ENCODE measurements at places on chromosomes 2 and 18.

GRCh38 chr2:196502386-196502785 is 137.1 kb upstream of the CCDC150 start:
- DNase-seq: no peak

DNA sequence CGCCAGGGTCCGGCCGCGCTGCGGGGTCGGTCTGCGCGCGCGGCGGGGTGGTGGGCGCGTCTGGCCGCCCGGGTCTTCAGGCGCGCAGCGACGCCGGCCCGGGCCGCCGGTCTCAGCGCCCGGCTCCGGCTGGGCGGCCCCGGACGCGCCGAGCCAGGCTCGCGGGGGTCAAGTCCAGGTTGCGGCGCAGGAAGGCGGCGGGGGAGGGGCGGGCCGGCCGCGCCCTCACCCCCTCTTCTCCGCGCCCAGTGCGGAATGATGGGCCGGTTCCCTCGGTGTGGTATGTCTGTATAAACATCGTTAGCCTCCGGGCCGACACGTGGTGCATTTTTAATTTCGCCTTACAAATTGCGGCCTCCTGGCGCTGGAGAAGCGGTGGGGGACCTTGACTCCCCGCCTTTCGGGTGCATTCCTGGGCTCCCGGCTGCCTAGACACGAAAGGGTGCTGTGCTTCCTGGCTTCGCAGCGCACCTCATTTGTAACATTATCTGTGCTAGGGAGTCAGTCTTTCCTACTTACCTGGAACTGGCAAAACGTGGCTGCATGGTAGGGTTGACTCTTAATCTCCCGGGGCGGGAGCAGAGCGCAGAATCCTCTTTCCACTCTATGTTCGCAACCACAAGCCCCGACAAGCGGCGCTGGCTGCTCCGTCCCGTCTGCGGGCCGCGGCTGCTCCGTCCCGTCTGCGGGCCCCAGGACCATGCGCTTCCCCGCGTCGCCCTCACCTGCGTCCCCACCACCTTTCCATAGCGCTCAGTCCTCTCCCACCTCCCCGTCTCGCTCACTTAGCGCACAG is 69.0 kb downstream of the CTAGE1 start:
- no peak for DNase-seq

DNA sequence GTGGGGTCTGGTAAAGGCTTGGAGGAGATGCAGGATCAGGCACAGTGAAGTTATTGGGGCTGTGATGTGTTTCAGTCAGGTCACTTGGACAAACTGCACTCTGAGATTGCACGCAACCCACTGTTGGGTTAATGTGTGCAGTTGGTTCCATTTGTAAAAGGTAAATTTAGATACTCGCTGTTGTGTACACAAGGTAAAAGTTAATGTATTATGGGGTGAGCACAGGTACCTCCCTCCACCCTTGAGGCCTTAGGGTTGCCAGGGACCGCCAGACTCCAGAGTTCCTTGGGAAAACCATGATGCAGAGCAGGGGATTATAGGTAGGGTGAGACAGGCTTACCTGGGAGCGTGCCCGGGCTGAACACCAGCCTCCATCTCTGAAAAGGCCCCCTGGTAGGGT is 20.1 kb downstream of the IMPA2 start:
- DNase-seq: no peak

- no peak for DNase-seq
Observed at GRCh38 chr2:165678882-165679281, 115.2 kb downstream of the GALNT3 start.

DNA sequence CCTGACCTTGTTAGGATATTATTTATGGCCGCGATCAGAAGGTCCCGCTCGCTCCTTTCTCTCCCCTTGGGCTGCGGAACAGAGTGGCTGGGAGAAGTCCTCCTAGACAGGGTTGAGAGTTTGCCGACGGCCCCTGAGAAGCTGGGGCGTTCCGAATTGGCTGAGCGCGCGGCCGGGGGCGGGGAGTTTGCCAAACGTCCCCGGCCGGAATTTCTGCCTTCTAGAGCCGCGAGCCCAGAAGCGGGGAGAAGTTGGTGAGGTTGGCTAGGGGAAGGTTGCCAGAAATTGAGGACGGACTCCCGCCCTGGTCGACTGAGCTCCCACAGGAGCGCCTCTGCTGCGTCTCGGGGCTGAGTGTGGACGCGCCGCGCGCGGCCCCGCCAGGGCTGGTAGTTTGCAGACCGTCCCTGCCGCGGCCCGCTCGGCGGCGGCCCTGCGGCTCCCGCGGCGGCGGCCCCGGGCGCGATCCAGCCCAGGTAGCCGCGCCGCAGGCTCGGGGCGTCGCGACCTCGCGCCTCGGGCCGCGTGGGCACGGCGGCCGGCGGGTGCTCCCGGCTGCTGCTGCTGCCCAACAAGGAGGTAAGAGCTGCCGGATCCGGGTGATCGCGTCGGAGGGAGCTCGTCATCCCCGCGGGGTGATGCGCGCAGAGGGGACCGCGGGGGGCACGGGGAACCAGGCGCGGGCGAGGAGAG is 134.0 kb upstream of the MGAT5 start:
- peak; percentile 62 for DNase-seq

GRCh38 chr2:128726236-128726635 is 407.6 kb upstream of the HS6ST1 start:
- no peak for DNase-seq

DNA sequence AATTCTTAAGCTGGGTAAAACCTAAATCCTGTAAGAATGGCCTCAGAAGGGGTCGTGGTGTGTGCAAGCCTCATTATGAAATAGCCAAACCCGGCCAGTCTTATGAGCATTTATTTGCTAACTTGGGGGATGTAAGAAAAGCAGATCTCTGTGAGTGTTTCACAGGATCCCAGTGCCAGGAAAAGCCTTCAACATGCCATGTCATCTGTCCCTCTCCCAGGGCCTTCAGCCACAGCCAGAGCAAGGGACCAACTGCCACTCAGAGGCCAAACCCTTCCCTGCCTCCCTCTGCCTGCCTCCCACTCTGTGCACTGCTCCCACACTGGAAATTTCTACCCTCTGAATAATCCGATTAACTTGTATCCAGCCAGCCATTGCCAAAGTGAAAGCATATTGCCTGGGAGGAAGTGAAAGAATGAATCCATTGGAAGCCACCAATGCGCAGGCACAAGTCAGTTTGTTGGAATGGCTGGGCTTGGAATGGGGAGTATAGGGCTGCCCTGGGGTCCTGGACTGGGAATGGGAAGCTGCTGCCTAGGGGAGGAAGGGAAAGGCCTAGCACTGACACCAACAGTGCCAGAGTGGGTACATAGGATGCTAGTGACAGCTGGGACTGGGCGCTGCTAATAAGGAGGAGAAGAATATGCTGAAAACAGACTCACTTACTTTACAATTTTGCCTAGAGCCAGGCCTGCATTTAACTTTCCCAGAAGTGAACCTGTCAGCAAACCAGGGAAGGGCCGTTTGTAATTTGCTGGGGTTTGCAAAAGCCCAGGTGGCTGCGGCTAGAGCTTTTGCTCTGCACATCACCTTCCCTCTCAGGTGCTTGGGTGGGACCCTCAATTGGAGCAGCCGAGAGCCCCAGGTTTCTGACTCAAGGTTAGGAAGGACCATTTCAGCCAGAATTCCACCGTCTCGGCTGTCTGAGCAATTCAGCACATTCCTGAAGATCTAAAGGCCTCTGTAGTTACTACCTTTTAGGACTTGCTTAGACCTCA is 146.6 kb upstream of the NCK2 start:
- no peak for DNase-seq

DNA sequence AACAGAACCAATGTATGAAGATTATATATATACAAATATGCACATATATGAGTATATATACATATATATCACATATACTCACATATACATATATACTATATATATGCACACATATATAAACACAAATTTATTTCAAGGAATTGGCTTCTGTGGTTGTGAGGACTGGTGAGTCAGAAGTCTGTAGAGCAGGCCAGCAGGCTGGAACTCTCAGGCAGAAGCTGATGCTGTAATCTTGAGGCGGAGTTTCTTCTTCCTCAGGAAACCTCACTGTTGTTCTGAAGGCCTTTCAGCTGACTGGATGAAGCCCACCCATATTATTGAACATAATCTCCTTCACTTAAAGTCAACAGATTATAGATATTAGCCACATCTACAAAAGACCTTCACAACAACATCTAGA is 143.9 kb upstream of the CREB1 start:
- DNase-seq: no peak

DNA sequence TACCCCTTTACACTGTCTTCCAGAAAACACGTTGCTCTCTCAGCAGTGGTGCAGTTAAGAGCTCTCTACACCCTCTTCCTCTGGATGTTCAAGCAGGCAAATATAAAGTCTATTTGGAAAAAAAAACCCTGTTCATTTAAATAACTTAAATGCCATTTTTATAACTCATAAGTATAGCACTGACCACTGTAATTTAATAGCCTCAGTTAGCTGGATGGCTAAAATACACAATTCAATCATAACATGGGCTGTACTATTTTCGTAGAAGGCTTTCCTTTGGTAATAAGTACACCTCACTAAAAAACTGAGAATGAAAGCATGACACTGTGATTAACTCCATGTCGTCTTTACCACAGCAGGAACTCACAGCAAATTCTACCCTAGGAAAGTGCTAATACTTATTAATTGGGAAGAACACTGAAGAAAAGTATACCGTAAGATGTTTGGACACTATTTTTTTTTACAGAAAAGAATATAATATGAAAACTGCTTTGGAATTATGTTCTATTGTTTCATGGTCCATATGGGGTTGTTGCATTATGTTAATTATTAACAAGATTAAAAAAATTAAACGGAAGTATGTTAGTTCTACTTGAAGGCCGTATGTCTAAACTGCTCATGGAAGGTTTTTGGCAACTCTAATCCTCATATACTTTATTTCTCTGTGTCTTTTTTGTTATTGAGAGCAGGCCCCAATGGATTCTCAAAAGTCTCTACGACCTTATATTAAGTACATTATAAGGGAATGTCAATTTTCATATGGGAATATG is 269.1 kb downstream of the ZNF385B start:
- no peak for DNase-seq

DNA sequence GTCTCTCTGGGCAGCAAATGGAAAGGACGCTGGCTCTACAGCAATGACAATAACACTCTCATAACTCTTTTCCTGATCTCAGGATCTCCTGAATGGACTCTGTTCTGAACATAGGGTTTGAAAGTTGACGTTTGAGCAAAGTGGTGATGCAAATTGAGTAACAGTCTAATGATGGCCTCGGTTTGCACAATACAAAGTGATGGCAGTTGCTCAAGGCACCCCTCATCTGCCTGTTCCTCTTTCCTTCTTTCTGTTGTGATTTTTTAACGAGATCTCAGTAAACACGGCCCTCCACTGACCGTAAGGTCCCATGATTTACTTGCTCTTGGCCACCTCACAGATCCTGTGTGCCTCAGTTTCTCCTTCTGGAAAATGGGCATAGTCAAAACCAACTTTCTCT is 303.6 kb downstream of the SLC8A1 start:
- no peak for DNase-seq

DNA sequence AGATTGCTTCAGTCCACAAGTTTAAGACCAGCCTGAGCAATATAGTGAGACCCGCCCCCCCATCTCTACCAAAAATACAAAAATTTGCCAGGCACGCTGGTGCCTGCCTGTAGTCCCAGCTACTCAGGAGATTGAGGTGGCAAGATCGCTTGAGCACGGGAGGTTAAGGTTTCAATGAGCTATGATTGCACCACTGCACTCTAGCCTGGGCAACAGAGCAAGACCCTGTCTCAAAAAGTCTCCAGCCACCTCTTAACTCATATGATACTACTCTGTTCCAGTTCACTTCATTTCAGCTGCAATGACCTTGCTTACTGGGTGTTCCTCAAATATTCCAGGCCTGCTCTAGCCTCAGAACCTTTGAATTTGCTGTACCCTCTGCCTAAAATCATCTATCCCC is 11.4 kb downstream of the MEMO1 start:
- DNase-seq: no peak

DNA sequence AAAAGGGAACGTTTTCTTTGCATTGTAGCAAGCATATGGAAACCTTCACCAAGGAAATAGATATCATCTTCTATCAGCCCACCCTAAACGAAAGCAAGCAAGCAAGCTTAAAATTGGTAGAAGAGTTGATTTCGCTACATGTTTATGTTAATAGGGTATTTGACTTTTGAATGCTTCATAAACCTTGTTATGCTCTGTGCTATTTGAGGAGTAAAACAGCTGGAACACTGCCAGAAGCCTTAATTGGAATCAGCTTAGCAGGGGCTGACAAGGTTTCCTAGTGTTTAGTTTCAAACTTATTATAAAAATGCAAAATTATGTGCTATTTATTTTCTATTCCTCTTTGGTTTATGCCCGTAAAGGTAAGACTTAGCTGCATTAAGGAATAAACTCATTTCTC is 70.6 kb upstream of the LINC00305 start:
- DNase-seq: no peak

DNA sequence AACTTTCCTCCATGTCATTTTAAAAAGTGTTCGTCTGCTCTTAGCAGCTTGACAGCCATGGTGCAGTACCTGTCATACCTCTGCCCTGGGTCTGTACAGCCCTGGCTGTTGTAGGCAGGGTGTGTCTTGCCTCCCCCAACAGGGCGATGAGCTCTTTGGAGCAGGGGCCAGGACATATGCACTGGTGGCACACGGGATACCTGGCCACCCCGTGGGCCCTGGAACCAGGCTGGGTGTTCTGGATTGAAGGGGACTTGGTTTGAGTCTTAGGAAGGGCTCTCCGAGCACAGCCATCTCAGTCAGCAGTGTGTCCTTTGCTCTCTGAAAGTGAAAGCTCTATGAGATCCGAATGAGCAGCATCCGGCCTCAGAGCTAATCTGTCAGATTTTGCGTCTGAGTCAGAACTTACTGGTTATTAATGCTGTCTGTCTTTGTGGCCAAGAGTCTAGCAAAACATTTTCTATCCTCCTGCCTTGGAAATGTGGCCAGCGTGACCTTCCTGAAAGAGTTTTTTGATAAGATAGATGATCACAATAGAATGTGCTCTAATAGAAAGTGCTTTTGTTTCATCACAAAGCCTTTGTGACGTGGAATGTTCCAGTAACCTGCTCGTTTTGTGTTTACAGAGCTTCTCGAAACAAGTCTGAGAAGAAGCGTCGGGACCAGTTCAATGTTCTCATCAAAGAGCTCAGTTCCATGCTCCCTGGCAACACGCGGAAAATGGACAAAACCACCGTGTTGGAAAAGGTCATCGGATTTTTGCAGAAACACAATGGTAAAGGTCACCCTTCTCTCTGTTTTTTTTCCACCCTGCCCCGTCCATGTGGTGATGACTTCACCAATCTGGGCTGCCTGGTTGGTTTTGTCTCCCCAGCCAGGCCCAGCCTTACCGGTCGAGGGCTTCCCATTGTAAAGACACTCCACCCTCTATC is 77.3 kb upstream of the RPL31 start:
- no peak for DNase-seq

GRCh38 chr2:222134654-222135053 is 164.1 kb downstream of the PAX3 start:
- no peak for DNase-seq

GRCh38 chr2:55156326-55156725 is 75.8 kb downstream of the CLHC1 start:
- DNase-seq: no peak

GRCh38 chr18:48749768-48750167 is 201.0 kb downstream of the SMAD7 start:
- no peak for DNase-seq

- no peak for DNase-seq
Observed at GRCh38 chr2:27152102-27152795, 3.4 kb downstream of the TCF23 start.

- no peak for DNase-seq
Observed at GRCh38 chr2:3634596-3635121, 23.3 kb upstream of the ALLC start.

All from stimulated activated CD8-positive, alpha-beta memory T cell treated with anti-CD3 and anti-CD28 coated beads, Interleukin-2, amount 100 ng/mL, for 1 hour (primary cell).